Endothelial cell of umbilical vein (primary cell): ENCODE measurements at places on chromosomes 6 and 20. TPM values are rescaled to one million over a fixed set of nuclear protein-coding genes. Genes with fewer than 3 reads are reported as not detected.

- no peak for DNase-seq
Observed at GRCh38 chr6:37919417-37920157, 100.1 kb downstream of the ZFAND3 start.

GRCh38 chr6:5025911-5026819, 22.3 kb upstream of the RPP40 start:
- peak; percentile 61 for DNase-seq

DNA sequence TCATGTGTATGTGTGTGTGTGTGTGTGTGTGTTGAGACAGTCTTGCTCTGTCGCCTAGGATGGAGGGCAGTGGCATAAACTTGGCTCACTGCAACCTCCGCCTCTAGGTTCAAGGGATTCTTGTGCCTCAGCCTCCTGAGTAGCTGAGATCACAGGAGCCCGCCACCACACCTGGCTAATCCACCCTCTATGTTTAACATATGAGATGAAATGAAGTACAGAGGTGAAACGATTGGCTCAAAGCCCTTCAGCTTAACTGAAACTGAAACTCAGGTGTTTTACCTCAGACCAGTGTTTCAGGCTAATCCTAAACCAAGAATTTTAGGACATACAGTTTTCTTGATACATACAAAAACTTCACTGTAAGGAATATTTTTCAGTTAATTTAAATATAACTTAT, 167.3 kb downstream of the KCNQ5 start:
- no peak for DNase-seq

- no peak for DNase-seq
Observed at GRCh38 chr6:134727081-134727480, 222.8 kb downstream of the ALDH8A1 start.

GRCh38 chr6:51619042-51619799, 468.2 kb downstream of the PKHD1 start:
- DNase-seq, result no peak

DNA sequence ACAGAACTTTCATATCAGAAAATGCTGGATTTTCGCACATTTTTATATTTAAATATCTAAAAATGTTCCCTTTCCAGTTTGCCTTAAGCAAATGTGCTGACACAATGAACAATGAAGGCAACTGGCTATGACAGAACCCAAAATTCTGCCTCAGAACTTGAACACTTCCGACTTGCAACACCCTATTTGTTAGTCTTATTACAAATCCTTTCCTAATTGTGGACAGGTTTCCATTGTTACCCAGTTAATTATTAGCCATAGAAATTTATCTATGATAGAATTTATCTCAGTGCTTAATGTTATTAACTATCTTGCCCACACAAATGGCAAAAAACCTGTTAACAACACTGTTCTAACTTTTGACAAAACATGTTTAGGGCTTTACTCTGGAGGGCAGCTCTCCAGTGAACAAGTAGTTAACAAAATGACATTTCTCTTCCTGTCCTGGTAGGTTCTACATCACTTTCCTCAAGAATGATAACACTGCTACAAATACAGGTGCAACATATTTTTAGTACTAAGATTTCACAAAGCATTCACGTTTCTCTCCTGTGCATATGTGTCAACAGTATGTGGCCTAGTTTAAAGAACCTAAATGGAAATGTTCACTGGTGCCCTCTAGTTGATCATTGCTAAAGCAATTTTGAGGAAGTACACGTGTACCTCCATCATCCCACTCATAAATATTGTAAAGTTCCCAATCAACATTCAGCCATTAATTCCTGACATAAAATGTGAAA, 58.4 kb downstream of the HIVEP2 start:
- peak; percentile 75 for DNase-seq

DNA sequence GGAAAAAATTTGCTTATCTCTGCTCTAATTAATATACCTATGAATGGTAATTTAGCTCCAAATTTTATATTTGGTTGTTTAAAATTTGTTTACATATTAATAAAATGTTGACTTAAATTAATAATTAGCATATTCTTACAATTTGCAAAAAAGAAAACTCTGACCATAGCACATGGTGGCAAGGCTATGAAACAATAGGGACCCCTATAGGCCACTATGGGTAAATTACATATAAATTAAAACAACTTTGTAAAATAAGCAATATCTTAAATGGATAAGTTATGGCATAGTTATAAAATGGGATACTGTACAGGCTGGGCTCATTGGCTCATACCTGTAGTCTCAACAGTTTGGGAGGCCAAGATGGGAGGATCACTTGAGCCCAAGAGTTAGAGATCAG, 76.0 kb downstream of the MKKS start:
- peak; percentile 37 for DNase-seq

GRCh38 chr6:81998432-81998831, 246.0 kb upstream of the TENT5A start:
- DNase-seq, result no peak

DNA sequence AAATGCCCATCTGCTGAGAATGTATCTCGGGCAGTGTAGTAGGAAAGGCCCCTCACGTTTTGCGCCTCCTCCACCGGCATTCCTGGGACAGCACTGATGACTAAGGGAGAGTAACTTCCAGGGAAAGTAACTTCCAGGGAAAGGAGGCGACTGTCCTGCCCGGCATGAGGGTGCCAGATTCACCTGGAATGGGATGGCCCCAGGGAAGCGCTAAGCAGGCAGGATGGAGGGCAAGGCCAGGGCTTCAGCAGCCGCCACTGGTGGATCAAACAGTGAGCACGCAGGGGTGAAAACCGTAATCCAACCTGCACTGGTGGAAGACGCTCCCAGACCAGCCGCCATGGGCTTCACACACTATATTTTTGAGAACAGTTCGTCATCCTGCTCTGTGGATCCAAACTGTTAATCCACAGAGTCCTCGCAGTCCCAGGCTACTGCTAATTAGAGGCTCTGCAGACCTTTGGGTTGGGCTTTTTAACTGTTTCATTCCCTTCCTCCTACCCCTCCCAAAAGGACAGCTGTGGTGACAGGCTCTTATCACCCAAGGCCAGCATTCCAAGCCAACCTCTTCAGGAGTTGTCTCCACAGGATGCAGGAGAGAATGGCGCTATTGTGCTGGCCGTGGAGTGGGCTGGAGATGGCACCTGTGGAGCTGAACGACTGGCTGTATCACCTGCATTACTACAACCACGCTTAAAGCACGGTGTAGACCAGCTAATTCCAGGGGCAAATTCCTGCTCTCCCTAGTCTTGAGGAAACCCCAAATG, 178.9 kb downstream of the DLL1 start:
- no peak for DNase-seq

WFDC5 gene
- not detected in 2 replicates for total RNA-seq

DNA sequence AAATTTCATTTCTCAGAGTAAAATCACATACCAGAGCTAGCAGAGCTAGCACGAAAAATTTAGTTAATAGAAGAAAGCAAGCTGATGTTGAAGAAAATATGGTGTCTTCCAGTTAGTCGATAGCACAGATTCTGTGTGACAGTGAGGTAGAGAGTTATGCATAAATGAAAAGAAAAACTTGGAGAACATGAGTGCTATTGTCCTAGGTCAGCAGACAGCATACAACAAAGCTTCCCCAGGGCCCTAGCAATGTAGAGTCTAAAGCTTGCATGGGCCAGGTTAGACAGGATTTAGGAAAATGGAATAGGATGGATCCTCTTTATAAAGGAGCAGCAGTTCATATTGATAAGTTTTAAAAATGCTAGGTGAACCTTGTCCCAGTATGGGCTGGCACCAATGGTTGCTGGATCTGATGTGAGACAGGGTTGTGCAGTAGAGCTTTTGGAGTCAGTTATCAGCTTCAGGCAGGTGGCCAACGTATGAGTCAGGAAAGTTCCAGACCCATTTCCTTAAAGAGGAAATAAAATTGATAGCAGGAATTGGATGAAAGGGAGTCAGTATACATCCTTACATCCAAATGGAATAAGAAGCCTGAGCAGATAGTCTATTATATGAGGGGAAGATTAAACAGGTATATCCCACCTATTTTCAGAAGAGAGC, 277.2 kb downstream of the FRK start:
- no peak for DNase-seq

GRCh38 chr6:156865019-156865629, 87.9 kb downstream of the ARID1B start:
- DNase-seq, result no peak
